ENCODE measurements at places on chromosomes 3 and 15. TPM values are rescaled to one million over a fixed set of nuclear protein-coding genes. Genes with fewer than 3 reads are reported as not detected.

Gene FRMD5
- polyA plus RNA-seq = 12.3 TPM

Gene CCDC51
- polyA plus RNA-seq = 16.0 TPM

Gene LINGO1
- polyA plus RNA-seq = 16.7 TPM

Gene C3orf20
- polyA plus RNA-seq = 16.5 TPM

Gene NIPA2
- 31.4 TPM for polyA plus RNA-seq

Gene UBAP1L
- polyA plus RNA-seq = 3.7 TPM

Gene EFCAB12
- 16.0 TPM for polyA plus RNA-seq

Gene GUCA1C
- 1.1 TPM for polyA plus RNA-seq

Gene GPR171
- polyA plus RNA-seq = 0.22 TPM

Gene AADACL2
- polyA plus RNA-seq = 0.36 TPM

Gene XCR1
- polyA plus RNA-seq = 0.34 TPM

Gene PARP15
- 1.5 TPM for polyA plus RNA-seq

Gene CD96
- 1.5 TPM for polyA plus RNA-seq

Gene RAB27A
- polyA plus RNA-seq = 19.2 TPM

Gene TMEM212
- 1.8 TPM for polyA plus RNA-seq

Gene DPPA4
- 8.8 TPM for polyA plus RNA-seq

Gene COMMD4
- 165 TPM for polyA plus RNA-seq
